ENCODE measurements at places on chromosomes 7 and 10.

GRCh38 chr10:61901829-61902444 lies 438 bp downstream of the ARID5B start:
- DNase-seq: no peak

- no peak for DNase-seq
Measured at GRCh38 chr7:127844707-127845331, 186.4 kb downstream of the LRRC4 start.

DNA sequence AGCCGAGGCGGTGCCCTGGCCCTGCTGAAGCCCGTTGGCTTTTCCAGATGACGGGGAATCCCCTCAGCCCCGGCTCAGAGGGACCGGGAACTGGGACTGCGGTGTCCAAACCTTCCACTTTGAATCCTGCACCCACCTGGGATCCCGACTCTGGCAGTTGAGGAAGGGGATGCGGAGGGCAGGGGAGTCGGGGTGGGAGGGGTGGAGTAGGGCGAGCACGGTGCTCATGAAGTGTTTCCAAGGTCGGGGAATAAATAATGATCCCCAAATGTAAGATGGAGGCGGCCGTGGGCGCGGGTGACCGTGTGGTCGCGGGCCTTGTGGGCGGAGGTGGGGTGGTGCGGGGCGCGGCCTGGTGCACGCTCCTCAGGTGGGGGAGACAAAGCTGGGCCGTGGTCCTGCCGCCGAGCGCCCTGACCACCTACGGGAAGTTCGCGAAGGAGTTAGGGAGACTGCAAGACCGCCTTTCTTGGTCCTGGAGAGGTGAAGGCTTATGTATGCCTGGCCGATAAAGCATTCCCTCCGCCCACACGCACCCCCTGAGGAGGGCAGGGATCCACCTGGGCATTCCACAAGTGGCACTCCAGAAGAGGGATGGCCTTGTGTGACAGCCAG lies 1.4 kb downstream of the MTURN start:
- no peak for DNase-seq

DNA sequence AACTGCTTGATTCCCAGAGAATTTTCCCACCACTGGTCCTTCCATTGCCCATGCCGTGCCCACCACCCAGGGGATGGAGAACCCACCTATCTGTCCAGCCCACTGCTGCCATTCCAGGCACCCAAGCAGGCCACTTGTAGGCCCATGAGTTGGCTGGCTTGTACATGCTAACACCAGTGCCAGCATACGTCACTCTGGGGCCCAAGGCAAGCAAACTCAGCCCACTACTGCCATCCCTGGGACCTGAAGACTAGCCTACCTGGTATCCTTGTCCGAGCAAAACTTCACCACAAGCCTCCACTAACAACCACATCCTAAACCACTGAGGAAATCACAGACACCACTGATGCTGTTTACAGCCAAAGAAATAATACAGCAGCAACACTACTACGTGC lies 44.7 kb upstream of the CDK6 start:
- no peak for DNase-seq

- no peak for DNase-seq
Measured at GRCh38 chr10:88702848-88703597, 3.0 kb upstream of the LIPK start.

- DNase-seq: no peak
Measured at GRCh38 chr7:39535720-39536119, 30.5 kb upstream of the YAE1 start.

DNA sequence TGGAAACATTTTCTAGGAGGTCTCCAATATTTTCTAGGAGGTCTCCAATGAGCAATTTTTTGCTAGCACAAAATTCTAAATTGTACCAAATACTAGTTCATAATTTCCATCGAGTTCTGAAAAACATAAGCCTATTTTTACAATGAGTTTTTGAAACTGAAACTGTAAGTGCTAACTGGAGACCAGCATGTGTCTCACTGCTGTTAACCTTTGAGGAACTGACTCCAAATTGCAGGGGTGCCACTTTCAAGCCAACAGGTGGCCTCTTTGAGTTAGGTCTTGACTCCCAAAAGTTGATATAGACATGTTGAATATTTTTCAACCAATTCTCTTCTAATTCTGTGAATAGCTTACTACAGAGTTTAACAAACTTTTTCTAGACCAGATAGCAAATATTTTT lies 58.8 kb downstream of the CAV1 start:
- DNase-seq: no peak

- DNase-seq: no peak
Measured at GRCh38 chr10:42878134-42878820, 95.7 kb downstream of the BMS1 start.

DNA sequence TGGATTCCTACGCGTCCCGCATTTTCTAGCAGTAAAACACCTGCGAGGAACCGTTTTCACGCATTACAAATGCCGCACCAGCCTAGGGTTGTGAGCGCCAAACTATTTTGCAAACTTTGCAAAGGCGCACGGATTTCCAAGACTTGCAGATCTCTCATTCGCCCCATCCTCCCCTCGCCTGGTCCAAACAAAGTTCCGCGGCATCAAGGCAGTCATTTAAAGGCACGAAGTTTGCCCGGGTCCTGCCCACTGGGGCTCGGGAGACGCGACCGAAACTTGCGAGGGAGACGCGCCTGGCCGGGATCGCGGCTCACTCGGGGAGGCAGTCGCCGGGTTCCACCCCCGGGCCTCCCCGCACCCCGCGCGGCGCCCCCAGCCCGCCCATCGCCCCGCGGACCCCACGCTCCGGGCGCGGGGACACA lies 613 bp downstream of the USP6NL start:
- DNase-seq: peak; percentile 13

- DNase-seq: no peak
Measured at GRCh38 chr10:98006266-98006665, 24.2 kb downstream of the CRTAC1 start.

GRCh38 chr7:4470246-4470645 lies 211.8 kb upstream of the FOXK1 start:
- no peak for DNase-seq

DNA sequence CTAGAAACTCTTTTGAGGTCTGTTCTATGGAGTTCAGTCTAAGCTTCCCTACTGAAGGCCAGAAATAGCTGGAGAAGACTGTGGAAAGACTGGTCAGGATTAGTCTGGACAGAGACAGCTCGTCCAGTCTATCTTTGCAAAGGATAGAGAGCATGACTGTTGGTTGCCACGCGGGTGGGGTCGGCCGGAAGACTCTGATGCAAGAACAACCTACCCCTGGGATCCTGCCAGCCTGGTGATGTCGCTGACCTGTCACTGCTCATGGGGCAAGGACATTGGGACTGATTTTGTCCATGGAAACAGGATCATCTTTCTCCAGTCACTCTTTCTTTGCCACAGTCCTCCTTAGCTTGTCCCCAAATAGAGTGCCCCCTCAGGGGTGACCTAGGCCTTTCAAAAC lies 337.6 kb upstream of the NPSR1 start:
- no peak for DNase-seq

DNA sequence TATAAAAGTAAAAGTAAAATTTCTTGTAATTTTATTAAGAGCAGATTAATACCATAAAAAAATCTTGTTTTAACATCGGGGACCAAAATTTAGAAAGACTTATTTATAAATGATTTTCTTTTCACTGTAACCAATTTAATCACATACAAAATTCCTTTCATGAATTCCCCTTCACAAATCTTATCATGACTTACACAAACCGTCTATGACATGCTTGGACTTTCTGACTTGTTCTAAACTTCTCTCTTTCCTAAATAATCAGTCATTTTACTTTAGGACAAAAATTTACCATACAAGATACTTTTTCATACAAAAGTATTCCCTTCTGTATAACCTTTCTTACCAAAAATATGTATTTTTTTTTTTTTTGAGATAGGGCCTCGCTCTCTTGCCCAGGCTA lies 9.3 kb downstream of the CROT start:
- DNase-seq: no peak

- DNase-seq: no peak
Measured at GRCh38 chr7:95095259-95095965, 188.0 kb downstream of the PPP1R9A start.

GRCh38 chr7:11751807-11752389 lies 80.1 kb downstream of the THSD7A start:
- no peak for DNase-seq

DNA sequence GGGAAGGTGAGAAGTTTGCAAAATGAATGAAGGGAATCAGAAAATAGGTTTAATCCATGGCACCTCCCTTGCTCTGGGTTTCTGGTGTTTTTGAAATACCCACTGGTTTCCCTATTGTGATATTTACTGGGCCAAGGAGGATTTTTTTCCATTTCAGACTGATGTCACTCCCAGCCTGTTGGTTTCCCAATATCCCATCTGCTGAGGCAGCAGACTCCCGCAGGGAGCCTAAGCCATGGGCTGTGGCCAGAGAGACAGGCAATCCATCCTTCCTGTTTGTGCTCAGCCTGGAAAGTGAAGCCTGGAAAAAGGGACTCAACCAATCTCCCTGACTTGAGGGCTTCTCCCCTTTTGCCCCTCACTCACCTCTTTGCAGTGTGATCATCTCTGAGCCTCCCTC lies 22.8 kb downstream of the FAM107B start:
- DNase-seq: no peak

- DNase-seq: no peak
Measured at GRCh38 chr10:5343979-5344378, 20.8 kb upstream of the UCN3 start.

DNA sequence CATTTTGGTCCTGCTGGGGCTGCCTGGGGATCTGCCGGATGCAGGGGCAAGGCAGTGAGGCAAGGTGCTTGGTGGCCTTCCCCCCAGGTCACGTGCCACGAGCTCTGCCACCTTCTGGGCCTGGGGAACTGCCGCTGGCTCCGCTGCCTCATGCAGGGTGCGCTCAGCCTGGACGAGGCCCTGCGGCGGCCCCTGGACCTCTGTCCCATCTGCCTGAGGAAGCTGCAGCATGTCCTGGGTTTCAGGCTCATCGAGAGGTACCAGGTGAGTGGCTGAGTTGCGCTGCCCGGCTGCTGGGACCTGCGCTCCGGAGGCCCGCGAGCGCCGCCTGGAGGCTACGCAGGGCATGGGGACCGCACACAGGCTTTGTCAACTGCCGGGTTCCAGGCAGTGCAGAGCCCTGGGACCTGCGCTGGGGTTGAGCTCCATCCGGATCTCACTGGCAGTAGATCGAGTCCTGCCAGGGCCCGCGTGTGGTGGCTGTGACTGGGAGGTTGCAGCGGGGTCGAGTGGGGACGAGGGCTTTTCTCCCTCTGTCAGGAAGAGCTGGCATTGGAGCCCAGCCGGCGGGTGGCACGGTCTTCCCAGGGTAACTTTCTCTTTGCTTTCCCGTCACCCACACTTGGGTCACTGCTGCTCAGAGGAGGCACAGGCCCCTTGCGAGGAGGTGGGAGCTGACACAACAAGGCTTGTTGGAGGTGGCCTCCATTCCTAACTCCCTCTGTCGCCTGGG lies 21.7 kb downstream of the AMZ1 start:
- peak; percentile 50 for DNase-seq

GRCh38 chr7:90502539-90502938 lies 33.1 kb downstream of the PTTG1IP2 start:
- no peak for DNase-seq

GRCh38 chr10:127738512-127739424 lies 1.8 kb downstream of the FOXI2 start:
- no peak for DNase-seq

- no peak for DNase-seq
Measured at GRCh38 chr10:63262430-63263073, 129.4 kb downstream of the NRBF2 start.

DNA sequence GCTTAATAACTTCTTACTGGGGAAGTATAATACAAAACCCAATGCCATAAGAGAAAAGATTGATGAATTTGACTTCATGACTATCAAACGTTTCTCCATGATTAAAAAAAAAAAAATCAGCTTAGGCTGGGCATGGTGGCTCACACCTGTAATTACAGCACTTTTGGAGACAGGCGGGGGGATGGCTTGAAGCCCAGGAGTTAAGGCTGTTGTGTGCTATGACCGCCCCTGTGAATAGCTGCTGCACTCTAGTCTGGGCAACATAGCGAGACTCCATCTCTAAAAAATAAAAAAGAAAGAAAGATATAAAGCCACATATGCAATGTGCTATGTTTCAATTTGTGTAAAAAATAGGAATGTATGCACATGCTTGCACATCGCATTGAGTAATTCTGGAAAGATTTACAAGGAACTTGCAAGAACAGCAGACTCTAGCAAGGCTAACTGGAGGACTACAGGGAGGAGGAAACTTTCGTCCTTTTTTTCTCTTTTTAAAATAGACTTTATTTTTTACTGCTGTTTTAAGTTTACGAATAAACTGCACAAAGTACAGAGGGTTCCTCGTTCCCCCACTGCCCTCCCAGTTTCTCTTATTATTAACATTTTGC lies 10.3 kb upstream of the RARRES2 start:
- no peak for DNase-seq
